Stimulated activated CD8-positive, alpha-beta memory T cell treated with anti-CD3 and anti-CD28 coated beads, Interleukin-15, amount 100 ng/mL, for 48 hours (primary cell): ENCODE measurements at places on chromosomes 3 and 15.

DNA sequence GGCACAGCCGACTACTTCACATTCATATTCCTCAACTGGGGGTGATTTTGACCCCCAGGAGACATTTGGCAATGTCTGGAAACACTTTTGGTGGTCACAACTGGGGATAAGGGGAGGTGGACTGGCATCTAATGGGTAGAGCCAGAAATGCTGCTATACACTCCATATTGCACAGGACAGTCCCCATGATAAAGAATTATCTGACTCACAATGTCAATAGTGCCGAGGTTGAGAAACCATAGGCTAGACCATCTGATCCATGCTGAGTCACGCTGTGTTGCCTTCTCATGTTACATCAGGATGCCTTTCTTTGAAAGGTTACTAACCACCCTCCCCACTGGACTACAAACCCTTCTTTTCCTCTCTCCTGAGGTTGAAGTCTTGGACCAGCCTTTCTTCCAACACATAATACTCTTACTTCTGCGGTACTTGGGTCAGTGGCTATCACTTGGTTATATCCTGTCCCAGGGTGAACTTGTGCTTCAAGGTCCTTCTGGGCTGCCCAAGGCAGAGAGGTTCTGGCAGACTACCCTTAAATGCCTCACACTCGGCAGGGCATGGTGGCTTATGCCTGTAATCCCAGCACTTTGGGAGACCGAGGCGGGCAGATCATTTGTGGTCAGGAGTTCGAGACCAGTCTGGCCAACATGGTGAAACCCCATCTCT, 68.8 kb downstream of the CTNNB1 start:
- no peak for DNase-seq

DNA sequence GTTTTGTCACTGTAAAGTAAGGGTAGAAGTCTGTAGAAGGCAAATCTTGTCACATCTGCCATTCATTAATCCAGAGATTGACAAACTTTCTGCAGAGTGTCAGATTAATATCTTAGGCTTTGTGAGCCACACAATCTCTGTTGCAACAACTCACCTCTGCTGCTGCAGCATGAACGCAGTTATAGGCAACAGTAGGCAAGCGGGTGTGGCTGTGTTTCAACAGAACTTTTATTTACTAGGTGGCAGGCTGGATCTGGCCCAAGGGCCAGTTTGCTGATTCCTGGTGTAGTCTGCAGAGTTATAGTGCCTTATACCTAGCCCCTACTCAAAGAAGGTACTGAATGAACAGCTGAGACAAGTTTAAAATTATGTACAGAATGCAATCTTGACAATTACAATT, 396.7 kb downstream of the FOXP1 start:
- DNase-seq: no peak

- no peak for DNase-seq
Measured at GRCh38 chr3:10340476-10340875, 19.6 kb upstream of the SEC13 start.

GRCh38 chr3:146542179-146542578, 2.2 kb downstream of the PLSCR1 start:
- DNase-seq: no peak

GRCh38 chr3:111319598-111319997, 222.4 kb upstream of the CD96 start:
- no peak for DNase-seq

GRCh38 chr3:8095724-8096123, 405.9 kb upstream of the LMCD1 start:
- DNase-seq: no peak

- DNase-seq: no peak
Measured at GRCh38 chr3:133838296-133838789, 32.7 kb downstream of the SRPRB start.

GRCh38 chr3:113825090-113825489, 13.5 kb upstream of the GRAMD1C start:
- no peak for DNase-seq
